AG10803 (cell line): ENCODE measurements at places on chromosomes 3 and 15.

GRCh38 chr3:156586905-156587759, 32.2 kb upstream of the SSR3 start:
- DNase-seq: peak; percentile 3

- DNase-seq: no peak
These were observed 43.5 kb downstream of the IDH2 start for GRCh38 chr15:90058775-90059174.

GRCh38 chr15:73628976-73629797, 4.0 kb downstream of the NPTN start:
- DNase-seq: no peak

GRCh38 chr3:61452535-61453090, 108.8 kb upstream of the PTPRG start:
- DNase-seq: peak; percentile 59

DNA sequence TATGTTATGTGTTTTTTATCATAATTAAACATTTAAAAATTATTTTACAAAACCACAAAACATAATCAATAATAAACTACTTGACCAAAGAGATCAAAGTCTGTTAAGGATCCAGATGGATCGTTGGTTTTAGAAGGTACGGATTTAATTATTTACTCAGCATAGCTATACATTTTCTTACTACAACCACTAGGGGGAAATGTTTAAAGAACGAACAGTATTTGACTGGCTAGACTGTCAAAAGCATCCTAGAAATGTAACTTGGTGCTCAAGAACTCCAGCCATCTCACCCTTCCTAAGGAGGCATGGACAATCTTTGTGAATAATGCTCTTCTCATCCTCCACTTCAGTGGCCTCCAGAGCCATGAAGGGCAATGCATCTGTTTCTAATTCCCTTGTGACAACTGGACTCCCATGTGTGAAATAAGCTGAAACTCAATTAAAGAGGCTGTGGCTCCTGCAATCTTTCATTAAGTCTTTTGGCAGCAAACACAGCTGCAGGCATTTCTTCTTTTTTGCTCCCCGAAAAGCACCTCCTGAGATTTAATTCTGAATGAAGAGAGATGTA, 94.7 kb upstream of the TUSC7 start:
- DNase-seq: peak; percentile 12

DNA sequence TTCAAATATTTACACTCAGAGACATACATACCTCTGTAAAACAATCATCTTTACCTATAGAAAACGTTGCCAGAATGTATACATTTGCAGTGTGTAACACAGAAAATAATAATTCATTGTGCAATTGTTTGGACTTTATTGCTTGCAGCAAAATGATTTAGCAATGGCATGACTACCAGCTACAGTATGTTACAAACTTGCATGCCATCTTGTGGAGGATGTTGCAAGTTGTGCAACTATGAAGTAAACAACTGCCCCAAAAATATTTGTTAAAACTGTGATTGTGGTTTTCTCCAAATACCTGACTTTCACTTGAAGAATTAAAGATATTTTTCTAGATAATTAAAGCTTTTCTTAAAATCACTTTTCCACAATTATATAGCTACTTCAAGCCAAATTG, 27.1 kb upstream of the C3orf49 start:
- peak; percentile 89 for DNase-seq

- no peak for DNase-seq
These were observed 20.3 kb downstream of the MEF2A start for GRCh38 chr15:99586121-99586520.

DNA sequence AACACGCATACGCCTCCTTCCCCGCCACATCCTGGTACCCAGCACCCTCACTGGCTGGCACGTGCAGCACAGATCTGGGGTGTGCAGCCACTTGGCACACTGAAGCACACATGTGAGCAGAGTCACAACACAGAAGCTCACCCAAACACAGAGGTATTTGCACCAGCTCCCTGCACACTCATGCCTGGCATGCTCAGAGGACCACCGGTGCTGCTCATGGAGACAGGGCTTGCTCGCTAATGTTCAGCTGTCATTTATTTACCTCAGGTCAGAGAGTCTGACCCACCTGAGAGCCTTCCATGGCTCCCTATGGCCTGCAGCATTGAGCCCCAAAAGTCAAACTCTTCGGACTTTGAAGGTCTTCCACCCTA, 70.4 kb downstream of the ADAMTS7 start:
- no peak for DNase-seq

GRCh38 chr3:105527949-105528348, 161.2 kb downstream of the ALCAM start:
- DNase-seq: no peak

DNA sequence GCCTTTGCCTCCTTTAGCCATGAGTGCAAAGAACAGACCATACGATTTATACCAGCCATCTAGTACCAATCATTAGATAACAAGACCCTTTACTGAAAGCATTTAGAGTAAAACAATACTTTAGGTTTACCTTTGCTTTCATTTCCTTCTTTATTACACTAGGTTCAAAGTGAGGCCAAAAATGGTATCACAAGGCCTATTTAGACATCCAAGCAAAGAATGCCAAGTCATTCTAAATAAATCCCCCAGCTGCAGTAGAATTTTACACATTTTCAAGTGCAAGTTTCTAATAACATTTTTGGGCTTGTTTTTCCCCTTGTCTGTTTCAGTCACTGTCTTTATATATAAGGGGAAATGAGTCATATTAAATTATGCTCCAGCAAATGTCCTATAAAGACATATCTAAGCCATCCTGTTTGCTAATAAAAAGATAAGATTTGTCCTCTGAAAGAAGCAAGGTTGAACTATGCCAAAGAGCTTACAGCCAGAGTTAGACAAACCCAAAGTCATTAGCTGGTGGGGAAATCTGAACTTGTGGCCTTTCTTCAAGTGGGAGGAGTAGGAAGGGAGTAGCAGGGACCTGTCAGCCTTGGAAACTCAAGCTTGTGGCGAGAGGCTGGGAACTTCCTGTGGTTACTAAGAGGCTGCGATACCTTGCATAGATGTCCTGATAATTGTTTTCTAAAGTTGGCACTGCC, 232.7 kb downstream of the MECOM start:
- no peak for DNase-seq

DNA sequence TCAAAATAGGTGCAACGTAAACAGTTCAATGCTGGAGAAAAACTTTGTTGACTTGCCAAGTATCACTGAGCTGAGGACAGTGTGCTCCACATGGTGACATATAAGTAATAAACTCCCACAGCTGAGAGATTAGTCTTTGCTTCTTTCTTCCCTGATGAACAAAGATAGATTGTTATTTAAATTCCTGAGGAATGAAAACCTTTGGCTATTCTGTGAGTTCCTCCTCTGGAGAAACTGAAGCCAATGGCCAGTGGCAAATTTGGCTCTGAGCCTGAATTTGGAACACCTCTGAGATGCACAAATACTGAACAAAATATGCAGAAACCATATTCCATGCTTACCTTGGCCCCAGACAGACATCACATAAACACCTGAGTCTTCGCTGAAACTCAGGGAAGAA, 63.3 kb downstream of the RPL22L1 start:
- DNase-seq: no peak

DNA sequence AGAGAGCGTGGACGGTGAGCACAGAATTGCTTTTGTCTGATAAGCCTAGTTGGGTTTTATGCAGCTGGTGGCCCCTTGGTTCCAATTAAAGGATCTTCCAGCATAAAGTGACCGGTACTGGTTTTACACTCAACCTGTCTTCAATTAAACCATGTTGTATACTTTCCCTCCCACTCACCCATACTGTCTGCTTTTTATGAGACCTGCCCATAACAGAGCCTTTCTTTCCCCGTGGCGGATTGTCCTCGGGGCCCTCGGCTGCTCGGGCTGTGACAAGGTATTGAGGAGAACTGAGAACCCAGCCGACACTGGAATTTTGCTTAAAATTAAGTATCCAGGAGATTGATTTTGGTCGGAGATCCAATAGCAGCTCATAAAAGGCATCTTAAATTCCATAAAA, 98.4 kb downstream of the TMEM266 start:
- DNase-seq: no peak

DNA sequence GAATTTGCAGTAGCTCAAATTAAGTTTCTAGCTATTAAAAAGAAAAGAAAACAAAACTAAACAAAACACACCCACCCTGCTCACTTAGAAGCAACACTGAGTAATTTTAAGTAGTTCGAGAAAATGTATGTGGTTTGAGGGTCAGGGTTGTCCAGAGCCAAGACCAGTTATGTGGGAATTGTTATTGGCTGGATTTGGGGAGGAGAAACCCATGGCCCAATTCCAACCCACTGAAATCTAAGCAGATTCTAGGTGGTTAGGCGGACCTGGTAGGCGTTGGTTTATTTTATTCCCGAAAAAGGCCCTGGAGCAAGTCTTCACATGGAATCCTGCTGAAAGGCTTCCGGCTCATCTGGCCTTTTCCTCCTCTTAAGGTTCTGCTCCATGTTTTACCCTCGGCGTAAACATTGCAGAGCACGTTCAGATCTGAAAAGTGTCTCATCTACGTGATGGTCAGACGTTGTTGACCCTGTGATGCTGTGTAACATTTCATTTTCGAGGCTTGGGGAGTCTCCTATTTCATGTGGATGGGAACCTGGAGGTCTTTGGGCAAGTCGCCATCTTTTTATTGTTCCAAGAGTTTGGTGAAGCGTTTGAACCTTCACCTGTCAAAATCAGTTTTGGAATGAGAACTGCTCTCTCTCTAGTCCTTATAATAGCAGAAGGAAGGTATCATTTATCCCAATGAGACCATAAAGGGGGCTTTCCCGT, 64.0 kb downstream of the FLNB start:
- DNase-seq: peak; percentile 53

DNA sequence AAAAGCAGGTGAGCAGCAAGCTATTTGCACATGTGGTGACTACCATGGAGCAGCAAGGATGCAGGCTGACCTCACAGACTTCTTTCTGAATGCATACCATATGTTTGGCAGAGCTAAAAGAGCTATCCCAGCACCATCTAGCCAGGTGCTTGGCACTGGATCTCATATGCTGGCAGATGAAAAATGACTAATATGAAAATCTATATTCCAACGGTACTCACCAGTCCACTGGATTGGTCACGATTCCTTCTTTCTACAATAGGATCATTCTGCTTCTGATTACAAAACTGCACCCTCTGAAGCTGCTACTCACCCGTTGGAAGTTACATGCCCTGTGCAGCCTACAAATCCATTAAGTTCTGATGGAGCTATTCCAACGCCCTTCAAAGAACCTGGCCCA, 714.3 kb upstream of the CFAP20DC start:
- DNase-seq: peak; percentile 79

DNA sequence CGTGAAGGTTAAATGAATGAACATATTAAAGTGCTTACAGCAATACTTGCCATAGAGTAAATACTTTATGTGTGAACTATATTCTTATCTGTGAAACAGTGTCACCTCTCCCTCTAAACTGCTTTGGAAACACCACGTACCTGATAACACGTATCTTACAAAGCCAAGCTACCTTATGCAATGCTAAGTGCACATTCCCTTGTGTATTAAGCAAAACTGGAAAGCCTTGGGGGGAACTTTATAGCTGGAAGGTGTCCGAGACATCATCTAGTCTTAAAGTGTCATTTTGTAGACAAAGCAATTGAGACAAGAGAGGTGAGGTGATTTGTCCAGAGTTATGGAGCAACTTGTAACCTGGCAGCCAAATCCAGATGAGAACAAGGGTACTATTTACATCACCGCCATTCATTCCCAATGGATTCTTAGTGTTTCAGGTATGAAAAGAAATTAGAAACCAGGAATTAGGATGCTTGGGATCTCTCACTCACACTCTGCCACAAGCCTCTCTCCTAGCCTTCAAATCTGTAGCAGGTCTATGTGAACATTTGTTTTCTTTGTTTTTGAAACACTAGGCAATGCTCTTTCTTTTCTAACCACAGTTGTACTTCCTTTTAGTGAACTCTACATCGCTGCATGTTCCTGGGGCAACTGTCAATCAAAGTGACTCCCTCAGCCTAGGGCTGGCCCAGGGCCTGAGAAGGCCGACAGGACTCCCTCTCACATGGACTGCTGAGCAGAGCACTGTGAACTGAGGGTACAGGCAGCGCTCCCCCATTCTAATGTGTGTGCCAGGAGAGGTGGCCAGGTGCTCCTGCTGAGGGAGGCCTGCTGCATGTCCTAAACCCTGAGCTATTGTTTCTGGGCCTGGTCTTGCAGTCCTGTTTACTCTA, 13.9 kb upstream of the MGLL start:
- no peak for DNase-seq

DNA sequence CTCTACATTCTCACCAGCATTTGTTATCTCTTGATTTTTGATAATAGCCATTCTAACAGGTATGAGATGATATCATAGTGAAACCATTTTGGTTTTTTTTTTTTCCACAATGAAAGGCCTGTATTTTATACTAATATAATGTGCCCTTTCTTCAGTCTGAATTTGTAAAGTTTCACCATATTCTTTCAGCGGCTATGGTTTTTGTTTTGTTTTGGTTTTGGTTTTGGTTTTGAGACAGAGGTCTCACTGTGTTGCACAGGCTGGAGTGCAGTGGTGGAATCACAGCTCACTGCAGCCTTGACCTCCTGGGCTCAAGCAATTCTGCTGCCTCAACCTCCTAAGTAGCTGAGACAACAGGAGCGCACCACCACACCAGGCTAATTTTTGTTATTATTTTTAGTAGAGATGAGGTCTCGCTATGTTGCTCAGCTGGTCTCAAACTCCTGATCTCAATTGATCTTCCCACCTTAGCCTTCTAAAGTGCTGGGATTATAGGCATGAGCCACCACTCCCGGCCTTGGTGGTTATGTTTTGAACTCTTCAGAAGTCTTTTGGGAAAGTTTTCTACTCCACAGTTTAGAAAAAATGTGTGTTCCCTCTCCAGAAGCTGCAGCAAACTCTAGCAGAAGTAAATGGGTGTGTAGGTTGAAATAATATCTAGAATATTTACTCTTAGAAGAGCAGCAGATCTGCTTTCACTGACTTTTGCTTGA, 110.2 kb upstream of the UMPS start:
- DNase-seq: no peak

DNA sequence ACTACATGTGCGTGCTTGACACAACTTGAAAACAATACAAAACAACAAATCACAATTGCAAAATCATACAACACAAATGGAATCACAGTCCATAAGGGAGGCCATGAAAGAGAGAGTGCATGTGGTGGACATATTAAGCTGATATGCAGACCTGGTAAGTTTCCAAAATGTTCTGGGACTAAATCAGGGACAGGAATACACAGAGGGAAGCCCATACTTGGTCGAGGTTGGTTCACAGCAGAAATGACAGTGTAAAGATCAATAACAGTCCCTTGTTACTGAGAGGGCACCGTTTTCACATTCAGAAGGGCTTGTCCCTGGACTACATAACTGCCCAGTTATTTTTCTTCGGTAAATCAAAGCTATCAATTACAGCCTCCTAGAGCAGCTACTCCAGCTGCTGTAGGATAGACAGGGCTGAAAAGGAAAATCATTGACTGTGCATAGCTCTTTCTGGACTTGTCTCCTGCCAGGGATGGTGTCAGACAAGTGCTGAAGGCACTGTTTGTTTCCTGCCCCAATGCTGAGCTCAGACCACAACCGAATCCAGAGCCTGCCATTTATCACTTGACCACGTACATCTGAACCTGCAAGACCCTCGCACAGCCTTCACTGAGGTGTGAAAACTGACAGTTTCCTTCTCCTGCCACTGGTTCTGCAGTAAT, 79.5 kb upstream of the KCNMB2 start:
- DNase-seq: peak; percentile 5
